ENCODE measurements at places on chromosomes 4 and X.
A peak's percentile ranks its signal among the peaks of the same experiment; 100 is the strongest.

- DNase-seq = no peak
Measured at GRCh38 chr4:156501962-156502361, 469.6 kb downstream of the PDGFC start.

DNA sequence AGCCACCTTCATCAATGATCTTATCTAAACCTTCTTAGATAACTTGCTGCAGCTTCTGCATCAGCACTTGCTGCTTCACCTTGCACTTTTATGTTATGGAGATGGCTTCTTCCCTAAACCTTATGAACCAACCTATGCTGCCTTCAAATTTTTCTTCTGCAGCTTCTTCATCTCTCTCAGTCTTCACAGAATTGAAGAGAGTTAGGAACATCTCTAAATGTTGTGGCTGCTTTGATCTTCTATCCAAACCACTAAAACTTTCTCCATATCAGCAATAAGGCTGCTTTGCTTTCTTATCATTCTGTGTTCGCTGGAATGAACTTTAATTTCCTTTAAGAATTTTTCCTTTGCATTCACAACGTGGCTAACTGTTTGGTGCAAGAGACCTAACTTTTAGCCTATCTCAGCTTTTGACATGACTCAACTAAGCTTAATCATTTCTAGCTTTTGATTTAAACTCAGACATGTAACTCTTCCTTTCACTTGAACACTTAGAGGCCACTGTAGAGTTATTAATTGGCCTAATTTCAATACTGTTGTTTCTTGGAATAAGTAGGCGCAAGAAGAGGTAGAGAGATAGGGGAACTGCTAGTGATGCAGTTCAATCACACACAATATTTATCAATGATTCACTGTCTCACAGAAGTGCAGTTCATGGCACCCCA lies 36.1 kb upstream of the CORIN start:
- DNase-seq = no peak

GRCh38 chr4:77581724-77582123 lies 23.9 kb upstream of the CXCL13 start:
- no peak for DNase-seq

- no peak for DNase-seq
Measured at GRCh38 chr4:24328310-24328709, 256.0 kb downstream of the DHX15 start.

- DNase-seq = no peak
Measured at GRCh38 chr4:74111990-74112389, 13.0 kb upstream of the CXCL2 start.

GRCh38 chrX:44344194-44344593 lies 722 bp upstream of the EFHC2 start:
- peak; percentile 85 for DNase-seq
